Stimulated activated naive CD8-positive, alpha-beta T cell treated with anti-CD3 and anti-CD28 coated beads, Interleukin-15, amount 100 ng/mL, for 72 hours (primary cell): ENCODE measurements at places on chromosomes 1 and 21.

GRCh38 chr1:101302831-101303511 lies 66.2 kb downstream of the S1PR1 start:
- DNase-seq, result no peak

DNA sequence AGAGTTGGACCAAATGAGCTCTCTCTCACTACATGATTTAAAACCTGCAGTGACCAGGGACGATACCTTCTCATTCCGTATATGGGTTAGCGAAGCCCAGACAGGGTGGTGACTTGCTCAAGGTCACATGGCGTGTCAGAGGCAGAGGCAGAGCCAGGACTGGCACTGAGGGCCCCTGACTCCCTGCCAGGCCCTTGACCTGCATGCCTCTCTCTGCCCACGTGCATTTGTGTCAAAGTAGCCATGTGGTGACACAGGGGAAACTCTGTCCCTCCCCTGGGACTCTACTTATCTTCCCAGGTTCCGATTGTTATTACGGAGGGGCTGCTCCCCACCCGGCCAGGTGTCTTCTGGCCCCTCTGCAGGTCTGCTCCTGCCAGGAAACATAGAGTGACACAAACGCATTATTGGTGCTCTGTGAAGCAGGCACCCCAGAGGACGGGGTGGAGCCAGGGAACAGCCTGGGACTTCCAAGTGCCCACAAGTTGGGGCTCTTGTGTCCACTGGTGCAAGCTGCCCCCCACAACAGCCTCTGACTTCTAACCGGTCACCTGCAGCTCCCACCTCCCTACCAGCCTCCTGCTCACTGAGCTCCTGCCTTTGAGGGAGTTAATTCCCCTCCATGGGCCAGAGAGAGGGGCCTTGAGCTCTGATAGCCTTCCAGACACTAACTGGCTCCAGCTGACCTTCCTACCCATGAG lies 7.3 kb upstream of the TINAGL1 start:
- no peak for DNase-seq

DNA sequence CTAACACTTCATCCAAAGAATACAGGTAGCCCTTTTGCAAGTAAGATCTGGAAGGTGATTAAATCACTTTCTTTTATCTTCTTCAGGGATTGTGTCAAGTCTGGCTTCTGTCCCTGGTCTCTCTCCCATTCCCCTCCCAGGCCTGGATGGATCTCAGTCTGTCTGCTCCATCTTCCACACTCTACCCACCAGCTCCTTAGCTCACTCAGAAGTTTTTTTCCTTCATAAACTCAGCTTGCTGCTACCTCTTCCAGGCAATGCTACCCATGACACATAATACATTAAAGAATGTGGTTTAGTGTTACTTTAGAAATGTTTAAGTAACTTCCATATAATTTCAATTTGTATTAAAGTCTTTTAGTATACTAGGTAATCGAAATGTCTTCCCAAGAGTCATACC lies 133.1 kb downstream of the AKT3 start:
- DNase-seq, result no peak

DNA sequence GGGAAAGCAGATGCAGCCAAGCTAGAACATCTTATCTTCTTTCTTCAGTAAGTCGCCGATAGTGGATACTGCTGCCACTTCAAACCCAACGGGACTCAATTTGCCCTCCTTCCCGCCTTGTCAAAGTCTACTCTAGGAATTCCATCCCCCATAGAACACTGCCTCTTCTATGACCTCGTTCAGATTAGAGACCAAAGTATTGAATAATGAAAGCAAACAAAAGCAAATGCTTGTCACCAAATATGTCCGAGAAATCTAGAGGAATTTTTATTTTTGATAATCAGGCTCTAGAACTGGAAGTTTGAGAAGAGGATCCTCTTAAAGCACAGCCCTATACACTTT lies 853 bp upstream of the RRAGC start:
- DNase-seq, result no peak
